ENCODE measurements at places on chromosomes 11 and 22.
A peak's percentile ranks its signal among the peaks of the same experiment; 100 is the strongest.

- no peak for DNase-seq
These were observed 1030.8 kb upstream of the CCDC90B start for GRCh38 chr11:84316866-84317555.

DNA sequence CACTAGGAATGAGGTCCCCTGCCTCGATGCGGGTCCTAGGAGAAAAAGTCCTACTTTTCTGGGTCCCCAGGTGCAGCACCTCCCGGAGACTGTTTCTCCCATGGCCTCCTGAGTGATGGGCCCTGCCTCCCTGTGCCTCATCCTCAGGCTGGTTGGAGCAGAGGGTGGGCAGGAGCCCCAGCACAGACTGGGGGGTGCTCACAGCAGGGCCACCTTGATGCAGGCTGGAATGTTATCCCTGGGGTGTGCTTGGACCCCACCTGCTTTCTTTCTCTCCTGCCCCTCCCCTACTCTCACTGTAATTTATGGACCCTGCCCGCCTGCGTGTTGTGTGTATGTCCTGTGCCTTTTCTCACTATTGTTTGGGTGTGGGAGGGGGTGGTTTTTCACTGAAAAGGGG lies 8.1 kb downstream of the SHISA8 start:
- DNase-seq: no peak

DNA sequence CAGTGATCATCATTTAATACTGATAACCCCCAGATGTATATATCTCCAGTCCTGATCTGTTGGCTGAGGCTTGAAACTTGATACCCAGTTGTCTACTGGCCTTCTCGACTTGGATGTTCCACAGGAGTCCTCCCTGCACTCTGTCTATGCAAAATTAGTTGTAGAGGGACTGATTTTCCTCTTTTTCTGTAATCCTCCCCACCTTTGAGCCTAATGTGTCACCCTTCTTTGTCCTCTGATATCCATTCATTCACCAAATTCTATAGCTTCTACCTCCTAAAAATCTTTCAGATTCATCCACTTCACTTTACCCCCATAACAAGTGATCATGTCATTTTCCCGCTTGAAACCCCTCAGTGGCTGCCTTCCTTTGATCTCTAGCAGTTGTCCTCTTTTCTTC lies 16.4 kb downstream of the COA4 start:
- DNase-seq: no peak

GRCh38 chr22:20423008-20423905 lies 14.4 kb downstream of the SCARF2 start:
- no peak for DNase-seq

DNA sequence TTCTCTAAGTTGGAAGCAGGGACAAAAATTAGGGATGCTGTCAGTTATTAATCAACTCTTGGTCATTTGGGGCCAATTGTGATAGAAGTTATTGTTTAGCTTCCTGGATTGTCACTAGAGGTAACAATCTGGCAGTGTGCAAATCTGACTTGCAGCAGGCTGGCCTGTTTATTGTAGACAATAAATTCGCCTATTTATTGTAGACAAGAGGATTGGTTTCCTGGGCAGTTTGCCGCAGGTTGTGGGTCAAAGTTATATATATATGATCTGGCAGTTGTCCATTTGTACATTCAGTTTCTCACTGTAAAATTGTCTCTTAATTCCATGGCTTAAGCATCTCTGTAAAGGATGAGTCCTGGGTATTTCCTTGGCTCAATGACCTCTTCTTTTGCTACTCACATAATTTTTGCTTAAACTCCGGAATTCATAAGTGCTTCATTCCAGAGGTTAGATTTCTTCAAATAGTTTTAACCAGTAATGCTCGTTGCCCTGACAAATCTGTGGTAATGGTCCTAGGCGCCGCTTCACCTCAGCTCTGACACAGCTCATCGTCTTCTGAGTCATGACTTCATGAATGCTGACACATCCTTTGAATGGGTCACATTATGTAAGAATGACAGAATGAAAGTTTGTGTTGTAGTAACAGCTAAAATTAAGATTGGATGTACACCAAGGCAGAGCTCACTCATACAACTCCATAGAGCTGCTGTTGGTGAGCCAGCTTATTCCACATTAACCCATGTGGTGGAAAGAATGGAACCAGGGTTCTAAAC lies 7.8 kb upstream of the MMP3 start:
- DNase-seq: peak; percentile 50

GRCh38 chr11:39541945-39542351 lies 1917.5 kb downstream of the LRRC4C start:
- no peak for DNase-seq

All from epithelial cell of proximal tubule (primary cell).